ENCODE measurements at places on chromosomes 3 and 15.
A peak's percentile ranks its signal among the peaks of the same experiment; 100 is the strongest.

- DNase-seq: no peak
These were observed 107.5 kb downstream of the SLC49A4 start for GRCh38 chr3:122902326-122902725.

GRCh38 chr15:101083336-101084045, 164.3 kb downstream of the LRRK1 start:
- no peak for DNase-seq

- no peak for DNase-seq
These were observed 3.3 kb upstream of the PSMD2 start for GRCh38 chr3:184295771-184296170.

GRCh38 chr3:150049317-150049716, 78.6 kb upstream of the PFN2 start:
- DNase-seq: no peak

DNA sequence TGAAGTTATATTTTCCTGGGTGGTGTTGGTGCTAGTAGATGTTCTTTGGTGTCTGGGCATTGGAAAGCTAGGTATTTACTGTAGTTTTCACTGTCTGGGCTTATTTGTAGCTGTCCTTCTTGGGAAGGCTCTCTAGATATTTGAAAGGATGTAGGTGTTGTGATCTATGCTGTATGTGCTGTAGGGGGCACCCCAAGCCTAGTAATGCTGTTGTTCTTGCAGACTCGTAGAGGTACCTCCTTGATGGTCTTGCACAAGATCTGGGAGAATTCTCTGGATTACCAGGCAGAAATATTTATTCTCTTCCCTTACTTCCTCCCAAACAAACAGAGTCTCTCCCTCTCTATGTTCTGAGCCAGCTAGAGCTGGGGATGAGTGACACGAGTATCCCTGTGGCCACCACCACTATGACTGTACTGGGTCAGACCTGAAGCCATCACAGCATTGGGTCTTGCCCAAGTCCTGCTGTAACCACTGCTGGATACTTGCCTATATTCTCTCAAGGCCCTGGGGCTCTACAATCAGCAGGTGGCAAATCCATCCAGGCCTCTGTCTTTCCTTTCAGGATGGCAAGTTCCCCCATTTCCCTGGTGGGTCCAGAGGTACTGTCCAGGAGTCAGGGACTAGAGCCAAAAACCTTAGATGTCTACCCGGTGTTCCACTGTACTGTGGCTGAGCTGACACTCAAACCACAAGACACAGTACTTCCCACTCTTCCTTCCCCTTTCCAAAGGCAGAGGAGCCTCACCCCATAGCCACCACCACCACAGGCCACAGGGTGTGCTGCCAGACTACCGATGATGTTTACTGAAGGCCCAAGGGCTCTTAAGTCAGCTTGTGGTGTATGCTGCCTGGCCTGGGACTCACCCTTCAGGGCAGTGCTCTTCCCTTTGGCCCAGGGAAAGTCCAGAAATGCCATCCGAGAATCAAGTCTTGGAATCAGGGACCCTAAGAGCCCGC, 195.2 kb upstream of the DPPA4 start:
- peak; percentile 72 for DNase-seq

GRCh38 chr3:131995891-131996290, 38.9 kb downstream of the CPNE4 start:
- DNase-seq: no peak

- DNase-seq: no peak
These were observed 93.6 kb upstream of the OSTN start for GRCh38 chr3:191105418-191105817.

- peak; percentile 45 for DNase-seq
These were observed 56.2 kb downstream of the CEMIP start for GRCh38 chr15:80835336-80835735.

- DNase-seq: peak; percentile 36
These were observed 116.7 kb upstream of the LINGO1 start for GRCh38 chr15:77749236-77749997.

DNA sequence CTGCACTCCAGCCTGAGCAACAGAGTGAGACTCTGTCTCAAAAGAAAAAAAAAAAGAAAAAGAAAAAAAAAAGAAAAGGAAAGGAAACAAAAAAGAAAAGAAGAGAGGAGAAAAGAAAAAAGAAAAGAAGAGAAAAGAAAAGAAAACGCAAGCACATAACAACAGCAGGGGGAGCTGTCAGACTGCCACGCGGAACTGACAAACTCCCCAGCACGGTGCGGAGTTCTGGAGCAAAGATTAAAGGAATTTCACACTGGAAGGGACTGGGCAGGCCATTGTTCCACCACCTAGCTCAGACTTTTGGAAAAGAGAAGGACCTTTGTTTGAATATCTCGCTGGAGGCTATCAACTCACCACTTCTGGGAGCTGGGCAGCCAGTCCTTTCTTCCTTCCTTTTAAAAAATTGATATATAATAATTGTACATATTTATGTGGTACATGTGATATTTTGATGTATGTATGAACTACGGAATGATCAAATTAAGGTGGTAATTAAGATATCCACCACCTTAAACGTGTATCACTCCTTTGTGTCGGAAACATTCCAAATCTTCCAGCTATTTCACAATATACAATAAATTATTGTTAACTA, 40.5 kb downstream of the DPPA2 start:
- peak; percentile 64 for DNase-seq

DNA sequence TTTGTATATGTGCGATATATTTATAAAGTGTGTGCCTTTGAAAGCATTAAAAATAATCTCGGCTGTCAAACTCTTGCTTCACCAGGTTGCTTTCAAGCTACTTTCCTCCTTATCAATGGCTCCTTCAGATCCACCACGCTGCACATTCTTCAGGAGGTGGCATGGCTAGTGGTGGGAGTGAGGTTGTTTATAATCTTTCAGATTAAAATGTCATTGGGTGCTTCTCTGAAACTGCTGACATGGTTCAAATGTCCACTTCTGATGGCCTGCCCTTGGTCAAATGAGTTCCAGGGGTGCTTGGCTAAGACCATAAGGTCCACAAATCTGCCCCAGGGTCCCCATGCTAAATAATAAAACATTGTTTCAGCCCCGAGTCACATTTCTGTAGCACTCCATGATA, 36.7 kb downstream of the ARHGAP31 start:
- no peak for DNase-seq

All from WTC11 (cell line).